ENCODE measurements at places on chromosomes 2 and 18.

DNA sequence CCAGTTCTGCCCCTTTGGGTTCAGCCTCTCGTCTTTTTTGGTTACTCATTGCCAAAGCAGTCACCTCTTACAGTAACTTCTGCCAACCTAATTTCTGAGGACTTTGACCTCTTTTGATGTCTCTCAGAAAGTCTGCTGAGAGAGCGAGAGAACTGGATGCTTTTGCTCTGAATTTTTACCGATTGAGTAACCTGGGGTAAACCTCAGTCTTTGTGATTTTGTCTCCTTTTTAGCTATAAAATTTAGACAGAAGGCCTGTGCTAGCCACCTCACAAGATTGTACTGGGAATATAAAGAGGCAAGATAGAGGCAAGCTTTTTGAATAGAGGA, 34.8 kb upstream of the IL1R1 start:
- no peak for DNase-seq

GRCh38 chr2:216006164-216006663, 7.1 kb downstream of the MREG start:
- peak; percentile 59 for DNase-seq

DNA sequence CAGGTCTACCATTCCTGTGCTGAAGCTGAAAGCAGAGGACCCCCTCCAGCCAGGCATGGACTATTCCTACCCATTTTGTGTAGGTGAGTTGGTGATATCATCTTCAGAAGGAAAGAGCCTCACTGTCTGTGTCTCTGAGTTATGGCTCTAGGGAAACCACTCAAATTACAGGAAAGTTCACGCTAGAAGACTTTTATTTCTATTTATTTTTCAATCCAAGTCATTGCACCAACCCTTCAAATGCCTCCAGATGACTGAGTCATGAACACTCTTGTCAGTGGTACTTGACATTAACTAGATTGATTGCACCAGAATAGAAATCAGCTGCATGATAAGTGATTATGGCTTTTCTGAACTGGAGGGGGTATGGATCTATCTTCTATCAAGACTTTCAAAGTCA, 338.4 kb downstream of the MBD2 start:
- DNase-seq: no peak

- no peak for DNase-seq
Observed at GRCh38 chr2:145012806-145013205, 492.9 kb upstream of the ZEB2 start.

DNA sequence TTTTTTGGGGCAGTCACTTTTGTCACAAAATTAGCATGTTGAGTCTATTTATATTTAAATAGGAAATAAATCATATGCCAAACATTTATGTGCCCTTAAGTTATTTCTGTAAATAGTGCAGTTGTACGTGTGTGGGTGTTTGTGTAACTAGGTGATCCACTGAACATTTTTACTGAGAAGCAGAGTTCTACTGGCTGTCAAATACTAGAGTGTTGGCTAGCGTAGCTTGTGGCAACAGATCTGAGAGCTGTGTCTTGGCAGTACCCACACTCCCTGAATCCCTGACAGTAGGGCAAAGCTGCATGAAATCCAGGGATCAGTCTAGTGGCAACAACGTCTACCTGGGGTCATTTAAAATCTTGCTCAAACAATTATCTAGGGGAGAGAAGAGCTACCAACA, 273.1 kb upstream of the SLC8A1 start:
- no peak for DNase-seq

GRCh38 chr2:9360701-9361100, 62.6 kb downstream of the ITGB1BP1 start:
- DNase-seq: no peak

GRCh38 chr2:174490051-174490450, 3.2 kb upstream of the GPR155 start:
- DNase-seq: no peak

DNA sequence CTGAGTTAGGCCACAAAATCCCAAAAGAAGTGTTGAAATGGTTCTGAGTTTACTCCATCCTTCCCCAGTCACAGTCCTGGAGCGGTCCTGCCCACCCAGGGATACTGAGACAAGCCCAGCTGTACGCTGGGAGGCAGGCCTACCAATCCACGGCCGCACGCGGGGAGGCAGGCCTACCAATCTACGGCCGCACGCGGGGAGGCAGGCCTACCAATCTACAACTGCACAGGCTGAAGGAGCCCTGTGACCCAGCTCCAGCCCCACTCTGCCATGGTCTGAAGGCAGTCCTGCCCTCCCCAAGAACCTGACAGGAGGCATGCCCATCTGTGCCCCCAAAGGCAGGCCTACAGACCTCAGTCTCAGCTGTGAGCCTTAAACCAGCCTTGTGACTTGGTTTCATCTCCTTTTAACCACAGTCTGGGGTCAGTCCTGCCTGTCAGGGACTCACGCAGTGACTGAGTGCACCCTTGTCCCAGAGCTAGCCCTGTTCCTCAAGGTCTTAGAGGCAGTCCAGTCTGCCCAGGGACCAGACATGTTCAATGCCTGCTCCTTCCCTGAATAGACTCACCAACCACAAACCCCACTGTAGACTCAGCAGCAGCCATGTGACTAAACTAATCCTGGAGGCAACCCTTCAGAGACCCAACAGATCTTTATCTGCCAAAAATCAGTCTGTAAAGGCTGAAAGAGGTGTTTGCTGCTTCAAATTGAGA, 36.8 kb downstream of the GPC1 start:
- peak; percentile 8 for DNase-seq
